Natural killer cell treated with Interleukin-12 subunit alpha and Interleukin-12 subunit beta and Interleukin-15 and Interleukin-18, amount 100 ng/mL, for 72 hours (primary cell): ENCODE measurements at places on chromosomes 7 and 10. TPM values are rescaled to one million over a fixed set of nuclear protein-coding genes. Genes with fewer than 3 reads are reported as not detected.

- no peak for DNase-seq
Measured at GRCh38 chr7:78912781-78913180, 540.7 kb downstream of the MAGI2 start.

GRCh38 chr10:101710059-101710695 is 15.2 kb upstream of the FBXW4 start:
- DNase-seq = no peak

DNA sequence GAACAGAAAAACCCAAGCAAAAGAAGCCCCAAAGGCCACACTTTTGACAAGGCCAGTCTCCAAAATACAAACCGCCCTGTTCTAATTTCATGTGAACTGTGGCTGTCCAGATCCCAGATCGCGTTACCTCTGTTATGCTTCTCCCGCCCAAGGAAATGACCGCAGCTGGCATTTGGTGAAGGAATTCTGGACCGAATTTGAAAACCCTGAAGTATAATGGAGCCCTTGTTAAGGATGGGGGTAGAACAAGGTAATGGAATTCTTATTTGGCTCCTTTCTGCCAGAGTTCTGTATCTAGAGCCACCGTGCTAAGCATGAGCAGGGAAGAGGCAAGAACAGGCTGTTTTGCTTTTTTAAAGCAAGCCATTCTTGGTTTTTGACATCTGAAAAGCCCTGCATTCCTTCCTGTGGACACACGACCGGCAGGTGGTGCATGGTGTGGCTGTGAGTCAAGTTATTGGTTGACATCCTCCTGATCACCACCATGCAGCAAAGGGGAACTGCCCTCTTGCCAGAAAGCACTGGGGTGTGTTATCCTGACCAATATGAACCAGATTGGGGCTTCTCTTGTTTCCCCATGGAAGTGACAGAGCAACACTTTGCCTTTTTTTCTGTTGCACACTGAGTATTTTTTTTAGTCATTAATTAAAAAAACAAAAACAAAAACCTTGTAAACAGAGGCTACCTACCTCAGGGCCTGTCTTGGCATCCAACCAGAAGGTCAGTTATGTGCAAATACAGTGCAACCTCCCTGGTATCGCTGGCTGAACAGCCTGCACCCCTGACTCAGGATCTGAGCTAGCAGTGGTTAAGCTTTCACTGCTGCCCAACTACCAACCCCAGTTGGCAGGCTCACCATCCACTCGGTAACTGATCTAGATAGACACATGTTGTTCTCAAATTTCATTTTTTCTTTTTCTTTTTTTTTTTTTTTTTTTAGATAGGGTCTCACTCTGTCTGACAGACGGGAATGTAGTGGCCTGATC is 14.2 kb downstream of the UCMA start:
- no peak for DNase-seq

DNA sequence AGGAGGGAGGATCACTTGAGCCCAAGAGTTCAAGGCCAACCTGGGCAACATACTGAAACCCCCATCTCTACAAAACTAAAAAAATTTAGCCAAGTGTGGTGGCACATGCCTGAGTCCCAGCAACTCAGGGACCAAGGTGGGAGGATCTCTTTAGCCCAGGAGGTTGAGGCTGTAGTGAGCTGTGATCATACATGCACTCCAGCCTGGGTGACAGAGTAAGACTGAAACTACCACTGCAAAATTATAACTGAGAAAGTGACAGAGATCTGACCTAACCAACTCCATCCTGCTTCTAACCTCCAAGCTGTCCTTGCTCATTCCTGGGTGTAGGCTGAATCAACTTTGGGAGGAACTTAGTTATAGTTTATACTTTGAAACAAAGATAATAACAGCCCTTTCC is 59.4 kb downstream of the HTR7 start:
- DNase-seq = no peak

DNA sequence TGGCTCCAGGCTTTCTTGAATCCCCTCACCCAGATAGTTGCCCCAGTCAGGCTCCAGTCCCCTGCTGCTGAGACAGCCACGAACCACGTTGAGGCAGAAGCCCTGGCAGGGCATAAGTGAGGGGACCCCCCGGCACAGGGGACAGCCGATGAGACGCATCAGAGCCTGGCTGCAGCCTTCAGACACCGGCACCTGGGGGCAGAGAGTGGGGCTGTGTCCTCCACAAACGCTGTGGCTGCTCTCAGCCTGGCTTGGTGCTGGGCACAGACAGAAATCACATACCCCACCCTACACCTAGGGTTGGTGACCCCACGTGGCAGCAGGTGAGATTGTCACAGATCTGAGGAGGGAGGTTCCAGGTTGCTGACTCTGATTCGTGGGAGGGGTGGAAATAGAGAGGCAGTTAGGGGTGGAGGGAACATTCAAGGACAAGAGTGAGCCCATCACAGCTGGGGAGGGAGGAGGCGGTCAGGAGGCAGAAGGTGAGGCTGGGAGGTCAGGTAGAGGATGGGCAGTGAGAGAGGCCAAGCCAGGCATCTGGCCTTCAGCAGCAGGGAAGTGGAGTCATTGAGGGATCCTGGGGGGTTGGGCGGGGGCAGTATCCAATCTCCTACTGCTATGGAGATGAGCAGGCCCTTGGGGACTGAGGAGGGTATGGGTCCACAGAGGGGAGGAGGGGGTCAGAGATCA is 3.2 kb downstream of the GPC2 start:
- no peak for DNase-seq

DNA sequence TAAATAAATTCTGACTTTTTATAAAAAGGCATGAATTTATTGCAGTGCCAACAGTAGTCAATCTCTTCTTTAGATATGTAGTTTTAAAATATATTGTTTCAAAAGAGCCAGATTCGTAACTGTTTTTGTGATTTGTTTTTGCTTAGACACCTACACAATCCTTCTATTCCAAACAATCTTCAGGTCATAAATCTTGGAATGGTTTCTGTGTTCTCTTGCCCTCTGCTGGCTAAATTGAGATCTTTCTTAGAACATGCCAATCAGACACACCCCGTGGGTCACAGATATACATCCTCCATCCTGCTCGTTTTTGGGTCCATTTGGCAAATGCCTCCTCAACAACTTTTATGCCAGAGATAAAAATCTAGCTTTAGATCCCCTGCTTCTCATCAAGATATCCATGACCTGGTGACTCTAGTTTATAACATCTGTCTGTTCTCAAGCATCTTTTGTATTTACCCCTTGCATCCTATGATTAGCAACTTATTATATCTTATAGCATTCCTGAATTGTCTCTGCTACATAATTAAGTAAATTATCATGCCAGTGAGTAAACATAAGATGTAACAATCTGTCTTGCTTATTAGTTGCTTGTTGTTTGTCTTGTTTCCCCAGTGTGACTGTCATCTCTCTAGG is 35.3 kb upstream of the IFRD1 start:
- DNase-seq = no peak

GRCh38 chr7:157001920-157002818 is 8.3 kb downstream of the MNX1 start:
- no peak for DNase-seq

- no peak for DNase-seq
Measured at GRCh38 chr7:28759475-28759971, 198.6 kb downstream of the TRIL start.

- no peak for DNase-seq
Measured at GRCh38 chr10:12191715-12192114, 4.0 kb downstream of the NUDT5 start.

GRCh38 chr10:47418321-47418720 is 34.2 kb upstream of the ZNF488 start:
- no peak for DNase-seq

DNA sequence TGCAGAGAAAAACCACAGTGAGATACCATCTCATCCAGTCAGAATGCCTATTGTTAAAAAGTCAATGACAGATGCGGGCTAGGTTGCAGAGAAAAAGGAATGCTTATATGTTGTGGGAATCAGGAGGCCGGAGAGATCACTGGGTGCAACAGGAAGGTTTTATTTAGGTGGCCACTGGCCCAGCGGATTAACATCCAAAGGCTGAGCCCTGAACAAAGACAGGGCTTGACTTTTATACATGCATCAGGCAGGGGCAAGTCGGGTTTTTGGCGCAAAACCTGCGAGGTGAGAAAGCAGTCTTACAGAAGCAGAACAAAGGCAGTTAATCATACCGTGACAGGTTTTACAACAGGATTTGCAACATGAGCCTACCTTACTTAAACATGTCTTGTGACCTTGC is 620 bp downstream of the ZNF117 start:
- no peak for DNase-seq

- no peak for DNase-seq
Measured at GRCh38 chr7:23072922-23073321, 32.7 kb upstream of the KLHL7 start.

GRCh38 chr7:100943693-100944092 is 5.6 kb upstream of the MUC3A start:
- DNase-seq = no peak

Gene ODAD2
- total RNA-seq = not detected

Gene RNF148
- total RNA-seq = not detected

Gene C10orf62
- total RNA-seq = not detected

Gene NMT2
- 3.4 TPM for total RNA-seq

Gene DTX2
- total RNA-seq = 36.5 TPM

Gene ELFN1
- total RNA-seq = not detected

Gene ANKRD61
- not detected for total RNA-seq

Gene ADCYAP1R1
- total RNA-seq = not detected

Gene WASHC2A
- 40.5 TPM for total RNA-seq

Gene ELAPOR2
- total RNA-seq = 1.0 TPM

Gene UBN2
- total RNA-seq = 17.9 TPM

Gene TRIL
- total RNA-seq = 0.11 TPM

Gene GPR26
- total RNA-seq = not detected

Gene STEAP2
- 1.8 TPM for total RNA-seq
